ENCODE measurements at places on chromosomes 13 and 19. TPM values are rescaled to one million over a fixed set of nuclear protein-coding genes. Genes with fewer than 3 reads are reported as not detected.
A peak's percentile ranks its signal among the peaks of the same experiment; 100 is the strongest.

The ZNF723 gene
- total RNA-seq = not detected

The FCER2 gene
- total RNA-seq = 1.0 TPM

The SIN3B gene
- total RNA-seq = 62.0 TPM

GRCh38 chr13:51599444-51600176 is 15.3 kb downstream of the WDFY2 start:
- DNase-seq = no peak

GRCh38 chr19:36837176-36837905 is 846 bp downstream of the ZNF790 start:
- no peak for DNase-seq

GRCh38 chr19:55353356-55353802 is 1.1 kb downstream of the COX6B2 start:
- no peak for DNase-seq

- no peak for DNase-seq
Measured at GRCh38 chr13:37870489-37870845, 895 bp upstream of the TRPC4 start.

- peak; percentile 36 for DNase-seq
Measured at GRCh38 chr13:37134411-37135041, 29.1 kb upstream of the CSNK1A1L start.

DNA sequence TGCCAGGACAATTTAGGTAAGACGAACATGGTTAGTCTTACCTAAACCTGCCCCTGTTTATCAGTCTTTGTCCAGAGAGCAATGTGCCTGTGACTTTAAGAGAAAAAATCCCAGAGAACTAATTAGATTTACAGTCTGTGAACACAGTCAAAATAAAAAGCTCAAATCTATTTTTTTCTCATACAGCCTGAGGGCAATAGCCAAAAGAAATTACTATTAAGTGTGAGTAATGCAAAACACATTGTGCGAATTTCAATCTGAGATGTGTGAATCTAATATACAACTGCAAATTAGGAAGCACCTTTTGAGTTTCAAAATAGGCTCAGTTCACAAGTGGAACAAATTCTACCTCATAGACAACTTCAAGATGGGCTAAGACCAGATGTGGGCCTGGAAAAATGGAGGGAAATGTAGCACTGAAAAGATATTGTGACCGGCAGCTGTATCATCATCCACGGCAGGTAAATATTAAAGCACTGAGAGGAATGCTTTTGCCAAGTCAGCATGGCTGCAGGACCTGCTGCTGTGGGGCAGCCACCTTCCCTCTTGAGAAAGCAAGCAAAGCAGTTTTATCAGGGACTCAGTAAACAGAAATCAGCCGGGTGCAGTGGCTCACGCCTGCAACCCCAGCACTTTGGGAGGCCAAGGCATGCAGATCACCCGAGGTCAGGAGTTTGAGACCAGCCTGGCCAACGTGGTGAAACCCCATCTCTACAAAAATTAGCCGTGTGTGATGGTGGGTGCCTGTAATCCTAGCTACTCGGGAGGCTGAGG is 114.8 kb downstream of the KATNAL1 start:
- no peak for DNase-seq

- DNase-seq = peak; percentile 81
Measured at GRCh38 chr19:38666663-38667511, 19.4 kb downstream of the ACTN4 start.

DNA sequence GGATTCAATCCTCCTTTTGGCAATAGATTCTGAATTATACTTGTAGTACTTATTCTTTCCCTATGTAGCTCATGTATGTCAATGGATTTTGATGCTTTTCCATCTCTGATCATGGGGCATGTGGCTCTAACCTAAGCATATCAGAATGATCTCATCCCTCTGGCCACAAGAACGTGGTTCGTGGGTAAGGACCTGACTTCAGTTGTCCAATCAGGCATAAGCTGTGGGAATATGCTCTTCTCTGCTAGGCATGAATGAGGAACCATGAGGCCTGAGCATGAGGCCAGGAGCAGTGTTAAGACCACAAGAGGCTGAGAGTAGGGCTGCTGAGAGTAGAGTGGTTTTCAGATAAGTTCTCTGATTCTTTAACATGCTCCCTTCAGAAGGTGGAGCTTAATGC is 292.4 kb upstream of the TSHZ3 start:
- DNase-seq = no peak

- peak; percentile 77 for DNase-seq
Measured at GRCh38 chr19:51387924-51388389, at the start of gene LIM2. LIM2 (minus strand) TSS chr19:51387974; CDS start chr19:51387443, 531 bp downstream.

DNA sequence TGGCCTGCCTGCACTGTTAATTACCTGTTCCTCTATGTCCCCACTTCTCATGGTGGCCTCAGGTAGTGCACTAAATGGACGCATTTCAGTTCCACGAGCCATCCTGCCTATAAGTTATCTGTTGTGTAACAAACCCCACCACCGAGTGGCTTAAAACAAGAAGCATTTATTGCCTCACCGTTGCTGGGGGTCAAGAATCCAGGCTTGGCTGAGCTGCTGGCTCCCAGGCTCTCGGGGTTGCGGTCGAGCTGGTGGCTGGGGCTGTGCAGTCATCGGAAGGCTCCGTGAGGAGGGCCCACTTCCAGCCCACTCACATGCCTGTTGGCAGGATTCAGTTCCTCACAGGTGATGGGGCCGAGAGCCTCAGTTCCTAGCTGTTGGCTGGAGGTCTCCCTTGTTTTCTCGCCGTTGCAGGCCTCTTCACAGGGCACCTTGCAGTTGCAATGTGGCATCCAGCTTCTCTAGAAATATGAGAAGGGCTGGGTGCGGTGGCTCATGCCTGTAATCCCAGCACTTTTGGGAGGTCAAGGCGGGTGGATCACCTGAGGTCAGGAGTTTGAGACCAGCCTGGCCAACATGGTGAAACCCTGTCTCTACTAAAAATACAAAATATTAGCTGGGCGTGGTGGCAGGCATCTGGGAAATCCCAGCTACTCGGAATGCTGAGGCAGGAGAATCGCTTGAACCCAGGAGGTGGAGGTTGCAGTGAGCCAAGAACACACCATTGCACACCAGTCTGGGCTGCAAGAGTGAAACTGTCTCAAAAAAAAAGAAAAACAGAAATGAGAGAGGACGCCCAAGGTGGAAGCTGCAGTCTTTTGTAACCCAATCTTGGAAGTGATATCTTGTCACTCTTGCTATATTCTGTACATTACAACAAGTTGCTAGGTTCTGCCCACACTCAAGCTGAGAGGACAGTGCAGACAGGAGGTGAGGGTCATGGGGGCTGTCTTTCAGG is 6.5 kb upstream of the PTOV1 start:
- DNase-seq = no peak

All from kidney (tissue), 22 donors.